ENCODE measurements at places on chromosomes 7 and 10.
A peak's percentile ranks its signal among the peaks of the same experiment; 100 is the strongest.

DNA sequence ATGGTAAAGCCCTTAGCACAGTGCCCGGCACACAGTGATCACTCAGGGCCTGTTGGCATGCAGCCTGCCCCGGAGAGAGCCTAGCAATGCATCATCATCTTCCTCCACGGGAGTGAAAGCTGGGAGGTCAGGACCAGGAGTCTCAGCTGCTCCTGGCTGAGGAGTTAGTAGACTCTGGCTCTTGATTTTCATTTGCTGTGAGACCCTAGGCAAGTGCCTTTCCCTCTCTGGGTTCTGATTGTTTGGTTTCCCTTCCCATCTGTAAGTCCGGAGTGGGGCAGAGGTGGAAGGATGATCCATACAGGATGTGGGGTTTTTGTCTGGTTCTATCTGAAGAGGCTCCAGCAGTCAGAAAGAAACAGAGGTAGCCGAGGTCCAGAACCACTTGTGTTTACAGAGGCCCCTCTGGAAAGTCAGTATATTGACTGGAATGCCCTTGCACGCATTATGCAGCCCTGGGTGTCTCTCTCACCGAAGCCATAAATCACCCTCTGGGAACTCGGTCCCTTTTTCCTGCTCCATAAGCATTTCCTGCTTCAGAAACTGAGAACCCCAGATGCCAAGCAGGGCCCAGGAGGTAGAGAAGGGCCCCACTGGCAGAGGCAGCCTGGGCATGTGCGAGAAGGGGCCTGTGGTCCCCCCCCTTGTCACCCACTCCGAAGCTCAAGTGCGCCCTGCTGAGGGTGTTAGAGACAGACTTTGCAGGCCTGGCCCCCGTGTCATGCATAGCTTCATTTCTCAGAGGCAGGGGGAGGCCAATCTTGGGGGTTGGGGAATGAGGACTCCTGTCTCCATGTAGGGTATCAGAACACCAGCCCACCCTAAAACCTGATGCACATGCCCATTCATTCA lies 8.5 kb downstream of the UNC5B start:
- no peak for DNase-seq

GRCh38 chr10:50552771-50553535 lies 70.8 kb downstream of the SGMS1 start:
- no peak for DNase-seq

- DNase-seq: peak; percentile 48
Observed at GRCh38 chr10:5684971-5685763, 529 bp downstream of the TASOR2 start.

DNA sequence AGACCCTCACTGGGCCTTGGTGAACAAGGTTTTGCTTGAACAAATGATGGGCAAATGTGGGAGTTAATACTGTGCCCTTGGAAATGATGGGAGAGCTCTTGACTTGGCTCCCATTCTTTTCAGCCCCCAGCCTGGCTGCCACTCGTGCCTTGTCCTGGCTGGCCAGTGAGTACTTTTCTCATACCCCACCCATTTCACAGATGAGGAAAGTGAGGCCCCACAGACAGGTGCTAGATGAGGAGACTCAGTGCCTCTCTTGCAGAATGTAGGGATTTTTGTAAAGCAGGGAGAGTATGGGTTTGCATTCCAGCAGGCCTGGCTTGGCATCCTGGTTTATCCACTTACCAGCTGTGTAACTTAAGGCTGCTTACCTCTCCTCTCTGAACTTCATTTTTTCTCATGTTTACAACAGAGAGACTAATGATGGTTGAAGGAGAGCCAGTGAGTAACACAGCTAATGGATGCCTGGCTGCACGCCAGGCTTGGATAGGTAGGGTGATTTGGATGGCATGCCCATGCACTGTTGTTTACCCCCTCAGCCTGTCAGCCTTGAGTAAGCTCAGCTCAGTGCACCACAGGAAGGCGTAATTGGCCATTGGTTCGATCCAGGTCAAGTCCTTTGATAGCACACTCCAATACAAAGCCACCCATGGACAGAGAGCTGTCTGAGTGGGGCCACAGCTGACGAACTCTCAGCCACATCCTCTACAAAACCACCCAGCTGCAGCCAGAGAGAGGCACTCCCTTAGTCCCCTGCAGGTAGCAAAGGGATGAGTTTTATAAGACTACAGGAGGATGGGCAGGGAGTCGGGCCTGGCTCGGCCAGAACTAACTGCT lies 436.8 kb downstream of the RPS24 start:
- DNase-seq: peak; percentile 17

GRCh38 chr7:18535810-18536415 lies 40.4 kb downstream of the HDAC9 start:
- peak; percentile 40 for DNase-seq

DNA sequence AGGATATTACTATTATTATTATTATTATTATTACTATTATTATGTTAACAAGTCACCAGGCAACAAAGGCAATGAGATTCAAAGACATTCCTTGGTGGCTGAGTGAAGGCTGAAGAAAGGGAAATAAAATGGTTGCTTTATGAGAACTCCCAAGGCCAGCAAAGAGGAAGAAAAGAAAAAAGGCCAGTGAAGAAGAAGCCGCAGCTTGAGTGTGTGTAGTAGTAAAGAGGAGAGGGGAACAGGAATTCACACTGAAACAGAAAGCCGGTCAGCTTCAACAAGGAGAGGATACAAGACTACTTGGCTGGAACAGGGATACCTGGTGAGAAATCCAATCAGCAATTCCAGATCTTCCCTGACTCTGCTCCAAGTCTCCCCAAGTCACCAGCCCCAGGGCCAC lies 42.4 kb downstream of the PLXNA4 start:
- DNase-seq: no peak
